ENCODE measurements at places on chromosomes 7 and 10.

DNA sequence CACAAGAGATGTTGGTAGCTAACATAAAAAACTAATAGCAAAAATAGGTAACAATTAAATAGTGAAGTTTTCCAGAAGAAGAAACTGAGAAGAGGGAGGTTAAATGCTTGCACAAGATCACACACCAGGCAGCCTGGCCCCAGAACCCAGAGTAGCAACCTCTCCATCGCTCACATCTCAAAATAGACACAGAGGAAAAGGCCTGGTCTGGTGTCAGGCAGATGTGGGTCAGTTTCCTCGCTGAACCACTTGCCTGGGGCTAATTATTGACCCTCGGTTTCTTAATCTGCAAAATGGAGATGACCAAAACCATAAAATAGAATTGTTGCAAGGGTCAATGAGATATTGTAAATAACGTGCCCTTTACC lies 44.5 kb upstream of the STK17A start:
- DNase-seq: no peak

DNA sequence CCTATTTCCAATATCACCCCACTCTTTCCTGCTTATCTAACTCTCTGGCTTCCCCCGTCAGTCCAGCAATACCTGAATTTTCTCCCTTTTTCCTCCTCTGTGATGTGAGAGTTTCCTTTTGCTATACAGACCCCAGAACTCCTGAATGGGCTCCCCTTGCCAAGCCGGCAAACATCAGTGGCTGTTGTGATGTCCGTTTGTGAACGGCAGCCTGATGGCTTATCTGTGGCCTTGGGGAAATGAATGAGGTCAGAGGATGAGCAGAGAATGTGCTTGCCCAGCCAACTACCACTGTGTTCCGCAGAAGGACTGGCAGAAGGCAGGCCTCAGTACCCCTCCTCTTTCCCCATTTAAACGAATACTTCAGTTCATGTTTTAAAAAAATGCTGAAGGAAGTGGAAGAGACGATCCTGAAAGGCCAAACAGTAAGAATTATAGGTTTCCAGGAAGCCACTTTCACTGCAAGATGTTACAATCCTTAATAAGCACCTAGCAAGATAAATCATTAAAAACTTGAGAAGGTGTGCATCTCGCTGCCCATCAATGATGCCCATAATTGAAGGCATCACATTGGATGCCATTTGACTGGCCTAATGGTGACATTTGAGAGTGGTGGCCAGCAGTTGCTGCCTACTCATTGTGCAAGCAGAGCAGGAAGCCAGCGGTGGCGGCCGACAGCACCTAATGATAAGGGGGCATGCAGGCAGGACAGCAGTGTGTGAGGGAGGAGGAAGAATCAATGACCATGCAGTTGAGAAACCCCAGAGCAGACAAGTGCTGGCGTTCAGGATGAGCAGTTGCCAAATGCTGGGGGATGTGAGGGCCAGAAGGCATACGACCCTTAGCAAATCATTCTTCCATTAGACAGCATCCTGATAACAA lies 31.5 kb downstream of the SLC18A2 start:
- DNase-seq: no peak

DNA sequence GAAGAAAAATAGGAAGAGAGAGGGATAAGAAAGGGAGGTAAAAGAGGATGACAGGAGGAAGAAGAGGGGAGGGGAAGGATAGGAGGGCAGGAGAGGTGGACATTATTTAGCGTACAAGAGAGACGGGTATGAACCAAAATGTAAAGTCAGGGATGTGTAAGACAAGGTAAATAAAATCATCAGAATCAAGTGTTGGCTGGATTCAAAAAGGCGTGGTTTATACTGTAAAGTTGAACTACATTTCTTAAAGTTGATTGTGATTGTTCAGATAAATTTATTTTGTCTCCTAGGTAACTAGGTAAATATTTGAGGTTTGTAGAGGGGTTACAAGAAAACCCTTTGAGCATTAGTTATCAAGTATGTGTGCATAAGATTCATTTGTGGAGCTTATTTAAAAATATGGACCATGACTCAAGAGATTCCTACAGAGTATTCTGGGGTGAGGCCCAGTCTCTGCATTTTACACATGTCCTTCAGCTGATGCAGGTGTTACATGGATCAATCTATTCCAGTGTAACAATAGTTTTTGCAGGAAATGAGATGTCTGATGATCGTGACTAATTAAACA lies 512.1 kb upstream of the MBL2 start:
- no peak for DNase-seq

DNA sequence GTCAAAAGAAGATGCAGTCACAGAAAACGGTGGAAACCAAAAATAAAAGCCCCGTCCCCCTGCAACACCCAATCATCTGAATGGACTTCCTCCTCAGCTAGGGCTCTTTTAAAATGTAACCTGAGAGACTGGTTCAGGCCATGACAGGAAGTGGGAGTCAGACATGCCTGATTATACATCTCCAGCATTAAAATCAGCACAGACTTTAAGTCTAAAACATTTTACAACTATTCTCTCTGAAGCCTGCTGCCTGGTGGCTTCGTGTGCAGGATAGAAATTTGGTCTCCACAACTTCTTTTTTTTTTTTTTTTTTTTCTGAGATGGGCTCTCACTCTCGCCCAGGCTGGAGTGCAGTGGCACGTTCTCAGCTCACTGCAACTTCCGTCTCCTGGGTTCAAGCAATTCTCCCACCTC lies 30.3 kb downstream of the HACD1 start:
- DNase-seq: no peak

- DNase-seq: no peak
Observed at GRCh38 chr7:120731271-120731670, 126.7 kb downstream of the TSPAN12 start.

DNA sequence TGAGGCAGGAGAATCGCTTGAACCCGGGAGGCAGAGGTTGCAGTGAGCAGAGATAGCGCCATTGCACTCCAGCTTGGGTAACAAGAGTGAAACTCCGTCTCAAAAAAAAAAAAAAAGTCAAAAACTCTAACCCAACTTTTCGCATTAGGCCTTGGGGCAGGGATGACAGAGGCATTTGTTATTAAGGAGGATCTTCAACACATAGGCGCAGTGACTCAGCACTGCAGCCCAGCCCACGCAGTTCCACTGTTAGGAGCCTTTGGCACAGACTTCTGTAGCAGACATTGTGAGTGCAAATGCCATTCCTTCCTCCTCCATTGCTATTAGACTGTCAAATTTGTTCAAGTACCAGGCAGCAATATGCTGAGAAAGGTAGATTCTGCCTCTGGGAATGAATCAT lies 43.1 kb upstream of the KLHL7 start:
- DNase-seq: no peak

- DNase-seq: no peak
Observed at GRCh38 chr7:6242561-6242960, 29.9 kb downstream of the CYTH3 start.

DNA sequence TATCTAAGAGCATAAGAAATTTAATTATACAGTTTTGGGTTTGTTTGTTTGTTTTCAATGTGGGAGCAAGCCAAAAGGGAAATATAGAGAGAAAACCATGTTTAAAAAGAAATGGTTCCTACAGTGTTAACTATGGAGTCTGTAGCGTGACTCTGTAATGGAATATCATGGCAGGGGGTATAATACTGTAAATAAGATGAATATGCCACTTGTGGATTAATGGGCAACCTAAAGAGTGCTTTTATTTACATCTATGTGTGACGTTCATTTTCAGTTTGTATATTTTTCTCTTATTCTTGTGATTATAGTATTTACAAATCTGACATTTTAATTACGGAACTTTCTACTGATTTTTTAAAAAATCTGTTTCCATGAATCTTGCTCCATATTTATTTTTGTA lies 95.9 kb downstream of the POLL start:
- no peak for DNase-seq

- DNase-seq: no peak
Observed at GRCh38 chr10:88066319-88066718, 202.9 kb downstream of the PTEN start.

DNA sequence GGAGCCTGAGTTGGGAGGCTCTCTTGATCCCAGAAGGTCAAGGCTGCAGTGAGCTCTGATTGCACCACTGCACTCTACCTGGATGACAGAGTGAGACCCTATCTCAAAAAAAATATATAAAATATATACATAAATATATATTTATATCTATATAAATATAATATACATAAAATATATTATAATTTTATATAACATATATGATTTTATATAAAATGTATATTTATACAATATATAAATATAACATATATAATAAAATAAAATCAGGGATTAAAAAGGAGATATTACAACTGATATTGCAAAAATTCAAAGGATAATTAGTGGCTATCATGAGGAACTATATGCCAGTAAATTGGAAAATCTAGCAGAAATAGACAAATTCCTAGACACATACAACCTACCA lies 353.5 kb upstream of the HPS1 start:
- DNase-seq: no peak
